Activated naive CD8-positive, alpha-beta T cell treated with anti-CD3 and anti-CD28 coated beads for 36 hours (primary cell): ENCODE measurements at places on chromosomes 6 and 20.

- no peak for DNase-seq
Observed at GRCh38 chr6:166605752-166606151, 19.3 kb upstream of the RAMACL start.

DNA sequence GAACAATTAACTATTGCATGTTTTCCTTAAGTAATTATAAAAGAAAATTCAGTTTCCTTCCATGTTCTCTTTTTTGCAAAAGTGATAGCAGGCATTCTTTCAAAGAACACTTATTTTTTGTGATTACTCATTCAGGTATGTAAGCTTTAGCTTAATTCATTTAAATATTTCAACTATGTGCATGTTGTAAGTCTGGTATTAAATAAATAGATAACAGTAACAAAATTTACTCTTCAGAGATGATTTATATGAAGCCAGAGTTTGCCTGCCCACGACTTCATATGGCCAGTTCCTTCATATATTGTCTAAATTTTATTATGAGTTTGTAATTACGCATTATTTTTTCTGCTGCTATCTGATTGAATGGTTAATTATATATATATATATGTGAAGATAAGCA is 110.9 kb downstream of the ADGRG6 start:
- no peak for DNase-seq

- DNase-seq: no peak
Observed at GRCh38 chr20:40868551-40869217, 159.9 kb upstream of the TOP1 start.

GRCh38 chr6:140977403-140977802 is 1155.3 kb upstream of the GJE1 start:
- DNase-seq: no peak

GRCh38 chr6:53728570-53729194 is 63.1 kb upstream of the KLHL31 start:
- peak; percentile 22 for DNase-seq
